ENCODE measurements at places on chromosomes 6 and 20.

GRCh38 chr20:21529863-21530262 lies 16.0 kb upstream of the NKX2-2 start:
- DNase-seq, result no peak

- no peak for DNase-seq
Observed at GRCh38 chr6:13453771-13454251, 33.6 kb downstream of the GFOD1 start.

DNA sequence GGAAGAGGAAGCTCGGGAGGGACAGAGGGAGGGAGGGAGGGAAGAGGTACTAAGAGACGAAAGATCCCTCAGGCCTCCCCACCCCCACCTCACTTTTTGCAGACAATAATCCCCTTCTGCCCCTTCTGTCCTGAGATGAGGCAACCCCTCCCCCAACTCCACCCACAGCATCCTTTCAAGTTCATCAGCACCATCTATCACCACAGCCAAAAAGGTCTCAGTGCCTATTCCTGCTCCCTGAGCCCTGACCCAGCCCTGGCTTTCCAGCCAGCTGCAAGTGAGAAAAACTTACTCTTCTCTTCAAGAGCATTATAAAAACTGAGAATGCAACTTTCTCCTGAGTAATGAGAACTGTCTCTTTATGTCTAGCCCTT lies 133.2 kb upstream of the LRFN2 start:
- no peak for DNase-seq

GRCh38 chr6:110646419-110646698 lies 168.9 kb downstream of the CDK19 start:
- DNase-seq, result no peak

DNA sequence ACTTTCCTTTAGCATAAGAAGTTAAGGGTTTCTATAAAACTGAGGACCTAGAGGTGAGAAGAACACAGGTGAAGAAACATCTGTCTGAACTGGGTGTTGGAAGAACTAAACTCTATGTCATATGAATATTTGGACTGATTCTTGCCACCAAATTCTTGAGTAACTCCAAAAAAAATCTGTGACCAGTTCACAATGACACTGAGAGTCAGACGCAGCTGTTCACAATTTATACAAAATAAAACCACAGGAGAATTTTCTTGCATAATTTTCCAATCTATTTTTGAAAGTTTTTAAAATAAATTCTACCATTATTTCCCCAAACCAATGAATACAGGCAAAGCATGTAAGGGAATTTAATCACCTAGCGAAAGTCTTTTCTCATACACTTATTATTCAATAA lies 148.1 kb upstream of the TCF21 start:
- no peak for DNase-seq

- DNase-seq, result peak; percentile 50
Observed at GRCh38 chr6:166007349-166008263, 160.0 kb downstream of the TBXT start.
